ENCODE measurements at places on chromosomes 16 and 17.

DNA sequence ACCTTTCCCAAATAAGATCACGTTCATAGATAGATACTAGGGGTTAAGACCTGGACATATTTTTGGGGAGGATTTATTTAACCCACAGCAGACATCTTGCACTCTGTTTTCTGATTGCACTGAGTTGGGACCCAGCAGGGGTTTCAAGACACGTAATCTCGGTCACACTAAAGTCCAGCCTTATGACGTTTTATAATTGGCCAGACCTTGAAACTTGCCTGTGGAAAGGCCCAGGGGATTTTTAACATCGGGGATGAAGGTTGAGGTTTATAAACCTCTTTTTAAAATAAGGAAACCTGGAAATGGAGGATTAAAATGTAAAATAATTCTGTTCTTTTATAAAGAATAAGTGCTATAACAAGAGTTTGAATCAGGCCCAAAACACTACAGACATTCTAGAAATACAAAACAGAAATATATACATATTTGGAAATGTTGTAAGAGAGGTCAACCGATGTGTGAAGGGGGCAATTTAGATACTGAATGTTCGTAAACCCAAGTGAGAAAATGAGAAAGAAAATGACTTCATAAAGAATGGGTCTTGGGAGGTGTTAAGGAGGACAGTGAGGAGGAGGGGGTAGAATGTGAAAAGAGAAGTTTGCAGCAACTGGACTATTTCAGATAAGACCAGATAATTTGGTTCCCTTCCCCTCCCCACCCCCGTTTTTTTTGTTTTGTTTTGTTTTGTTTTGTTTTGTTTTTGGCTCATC is 61.1 kb upstream of the NOL11 start:
- no peak for DNase-seq

GRCh38 chr16:67764158-67764667 is 42.1 kb downstream of the RANBP10 start:
- no peak for DNase-seq

- DNase-seq: no peak
Observed at GRCh38 chr17:80068301-80069222, 32.1 kb downstream of the CCDC40 start.

GRCh38 chr17:81132770-81133723 is 32.3 kb upstream of the PVALEF start:
- no peak for DNase-seq

DNA sequence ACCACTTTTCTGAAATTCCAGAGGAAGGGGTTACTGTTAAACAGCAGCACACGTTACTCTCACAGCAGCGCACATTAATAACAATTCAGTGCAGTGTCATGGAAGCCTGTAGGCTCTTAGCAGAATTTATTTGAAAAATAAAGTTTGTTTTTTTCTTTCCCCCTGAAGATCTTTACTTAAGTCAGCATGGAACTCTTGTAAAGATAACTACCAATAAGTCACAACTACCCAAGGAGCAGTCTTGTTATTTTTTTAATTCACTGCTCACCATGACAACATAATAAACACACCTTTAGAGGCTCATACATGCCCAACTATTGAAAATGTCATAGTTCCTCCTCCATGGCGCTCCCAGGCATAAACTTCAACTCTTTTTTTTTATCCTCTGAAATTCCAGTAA is 31.8 kb upstream of the PSMD7 start:
- no peak for DNase-seq

DNA sequence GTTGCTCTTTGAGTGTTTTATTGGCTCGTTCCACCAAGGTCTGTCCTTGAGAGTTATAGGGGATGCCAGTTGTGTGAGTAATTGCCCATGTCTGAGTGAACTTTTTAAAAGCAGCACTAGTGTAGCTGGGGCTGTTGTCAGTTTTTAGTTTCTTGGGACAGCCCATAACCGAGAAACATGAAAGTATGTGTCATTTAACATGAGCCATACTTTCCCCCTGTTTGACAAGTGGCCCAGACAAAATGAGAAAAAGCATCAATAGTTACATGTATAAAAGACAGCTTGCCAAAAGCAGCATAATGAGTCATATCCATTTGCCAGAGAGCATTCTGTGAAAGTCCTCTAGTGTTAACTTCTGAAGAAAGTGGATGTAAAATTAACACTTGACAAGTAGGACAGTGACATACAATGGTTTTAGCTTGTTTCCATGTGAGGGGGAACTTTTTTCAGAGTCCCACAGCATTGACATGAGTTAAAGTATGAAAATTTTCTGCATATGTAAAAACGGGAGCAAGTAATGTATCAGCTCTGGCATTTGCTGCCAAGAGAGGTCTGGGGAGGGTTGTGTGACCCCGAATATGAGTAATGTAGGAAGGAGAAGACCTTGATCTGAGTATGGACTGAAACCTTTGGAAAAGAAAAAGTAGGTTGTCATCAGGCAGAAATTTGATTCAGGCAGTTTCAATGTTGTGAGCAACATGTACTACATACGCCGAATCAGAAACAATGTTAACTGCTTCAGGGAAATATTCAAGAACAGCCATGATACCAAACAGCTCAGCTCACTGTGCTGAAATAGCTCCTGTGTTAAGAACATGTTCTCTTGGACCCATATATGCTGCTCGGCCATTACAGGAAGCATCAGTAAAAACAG is 56.8 kb upstream of the ARL4D start:
- no peak for DNase-seq

DNA sequence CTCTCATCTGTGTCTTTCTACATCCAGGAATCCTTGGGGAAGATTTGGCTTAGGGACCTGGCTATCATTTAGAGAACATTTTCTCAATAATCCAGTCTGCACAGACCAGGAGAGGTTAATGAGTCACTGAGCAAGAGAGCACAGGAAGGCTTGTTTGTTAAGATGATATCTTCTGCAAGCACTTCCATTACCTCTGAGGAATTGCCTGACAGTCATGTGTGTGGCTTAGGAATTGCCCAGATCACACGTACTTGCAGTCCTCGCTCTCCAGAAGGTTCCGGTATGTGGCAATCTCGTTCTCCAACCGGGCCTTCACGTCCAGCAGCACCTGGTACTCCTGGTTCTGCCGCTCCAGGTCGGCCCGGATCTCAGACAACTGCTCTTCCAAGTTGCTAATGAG is 3.3 kb downstream of the KRT37 start:
- no peak for DNase-seq

- DNase-seq: no peak
Observed at GRCh38 chr16:2152695-2153506, 2.7 kb upstream of the TRAF7 start.

DNA sequence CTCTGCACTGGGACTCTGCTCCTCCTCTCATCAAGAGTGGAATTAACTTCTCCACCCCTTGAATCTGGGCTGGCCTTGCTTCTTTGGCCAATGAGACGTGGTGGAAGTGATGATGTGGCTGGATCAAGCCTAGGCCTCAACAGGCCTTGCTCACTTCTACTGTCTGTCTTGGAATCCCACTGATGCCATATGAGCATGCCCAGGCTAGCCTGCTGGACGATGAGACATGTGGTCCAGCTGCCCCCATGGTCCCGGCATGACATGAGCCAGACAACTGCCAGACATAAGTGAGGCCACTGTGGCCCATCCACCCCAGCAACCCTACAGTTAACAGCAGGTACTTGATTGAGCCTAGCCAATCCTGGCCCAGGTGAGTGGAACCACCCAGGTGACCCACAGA is 18.7 kb downstream of the VAC14 start:
- no peak for DNase-seq

- no peak for DNase-seq
Observed at GRCh38 chr16:23182679-23183542, at the start of gene SCNN1G. Gene SCNN1G, plus strand, starts transcription at chr16:23182745. Its CDS starts 3,527 bp downstream, at chr16:23186272.

DNA sequence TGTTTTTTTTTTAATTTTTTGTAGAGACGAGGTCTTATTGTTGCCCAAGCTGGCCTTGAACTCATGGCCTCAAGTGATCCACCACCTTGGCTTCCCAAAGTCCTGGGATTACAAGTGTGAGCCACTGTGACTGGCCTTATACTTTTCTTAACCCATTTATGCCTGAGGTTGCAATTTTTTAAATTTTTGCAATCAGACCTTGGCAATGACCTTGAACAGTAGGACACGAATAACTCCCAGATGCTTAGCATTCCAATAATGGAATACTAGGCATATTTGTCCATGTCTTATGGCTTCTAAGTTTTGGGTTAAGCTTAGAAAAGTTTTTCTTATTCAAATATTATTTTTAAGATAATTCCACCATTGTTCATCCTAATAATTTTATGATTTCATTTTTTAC is 28.3 kb upstream of the TMEM97 start:
- no peak for DNase-seq

- DNase-seq: no peak
Observed at GRCh38 chr16:49100366-49100765, 181.3 kb downstream of the CBLN1 start.

DNA sequence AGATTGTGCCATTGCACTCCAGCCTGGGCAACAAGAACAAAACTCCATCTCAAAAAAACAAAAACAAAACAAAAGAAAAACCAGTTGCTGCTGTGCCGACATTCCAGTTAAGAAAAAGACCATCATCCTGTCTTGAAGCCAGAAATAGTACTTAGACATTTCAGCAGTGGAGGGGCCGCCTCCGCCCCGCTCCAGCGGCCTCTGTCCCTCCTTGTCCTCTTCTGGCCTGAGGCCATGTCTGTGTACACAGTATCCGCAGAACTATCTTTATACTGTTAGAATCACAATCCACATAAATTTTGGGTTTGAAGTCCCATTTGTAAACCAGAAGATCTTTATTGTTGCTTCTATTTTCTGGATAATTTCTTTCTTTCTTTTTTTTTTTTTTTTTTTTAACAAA is 24.9 kb downstream of the ZC3H18 start:
- DNase-seq: no peak

GRCh38 chr16:47258874-47259461 is 115.2 kb upstream of the NETO2 start:
- no peak for DNase-seq

- DNase-seq: no peak
Observed at GRCh38 chr17:66383333-66383732, 80.9 kb downstream of the PRKCA start.

DNA sequence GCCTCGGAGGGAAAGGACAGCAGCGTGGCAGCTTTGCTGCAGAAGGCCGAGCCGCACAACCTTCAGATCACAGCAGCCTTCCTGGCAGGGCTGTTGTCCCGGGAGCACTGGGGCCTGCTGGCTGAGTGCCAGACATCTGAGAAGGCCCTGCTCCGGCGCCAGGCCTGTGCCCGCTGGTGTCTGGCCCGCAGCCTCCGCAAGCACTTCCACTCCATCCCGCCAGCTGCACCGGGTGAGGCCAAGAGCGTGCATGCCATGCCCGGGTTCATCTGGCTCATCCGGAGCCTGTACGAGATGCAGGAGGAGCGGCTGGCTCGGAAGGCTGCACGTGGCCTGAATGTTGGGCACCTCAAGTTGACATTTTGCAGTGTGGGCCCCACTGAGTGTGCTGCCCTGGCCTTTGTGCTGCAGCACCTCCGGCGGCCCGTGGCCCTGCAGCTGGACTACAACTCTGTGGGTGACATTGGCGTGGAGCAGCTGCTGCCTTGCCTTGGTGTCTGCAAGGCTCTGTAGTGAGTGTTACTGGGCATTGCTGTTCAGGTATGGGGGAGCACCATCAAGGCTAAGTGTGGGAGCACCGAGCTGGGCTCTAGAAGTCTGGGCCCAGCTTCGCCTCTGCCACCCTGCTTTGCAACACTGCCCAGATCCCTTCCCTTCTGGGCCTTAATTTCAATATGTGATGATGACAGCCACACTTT is 18.6 kb downstream of the NOD2 start:
- no peak for DNase-seq

DNA sequence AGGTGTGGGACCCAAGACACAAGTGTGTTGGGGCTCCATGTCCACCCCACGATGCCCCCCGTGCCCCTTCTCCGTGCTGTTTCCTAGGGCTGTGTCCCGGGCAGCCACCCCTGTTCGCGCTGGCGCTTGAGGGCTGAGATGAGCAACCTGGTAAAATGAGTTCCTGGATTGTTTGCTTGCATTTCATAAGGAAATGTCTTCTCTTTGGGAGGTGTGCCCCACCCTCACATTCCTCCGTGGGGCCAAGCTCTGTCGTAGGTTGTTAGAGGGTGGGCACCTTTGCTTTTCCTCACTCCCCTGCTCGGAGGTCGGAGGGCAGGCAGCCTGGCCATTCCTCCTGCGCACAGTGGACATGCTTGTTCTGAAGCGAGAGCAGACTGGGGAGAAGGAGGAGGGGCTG is 171.3 kb upstream of the CHMP6 start:
- no peak for DNase-seq

DNA sequence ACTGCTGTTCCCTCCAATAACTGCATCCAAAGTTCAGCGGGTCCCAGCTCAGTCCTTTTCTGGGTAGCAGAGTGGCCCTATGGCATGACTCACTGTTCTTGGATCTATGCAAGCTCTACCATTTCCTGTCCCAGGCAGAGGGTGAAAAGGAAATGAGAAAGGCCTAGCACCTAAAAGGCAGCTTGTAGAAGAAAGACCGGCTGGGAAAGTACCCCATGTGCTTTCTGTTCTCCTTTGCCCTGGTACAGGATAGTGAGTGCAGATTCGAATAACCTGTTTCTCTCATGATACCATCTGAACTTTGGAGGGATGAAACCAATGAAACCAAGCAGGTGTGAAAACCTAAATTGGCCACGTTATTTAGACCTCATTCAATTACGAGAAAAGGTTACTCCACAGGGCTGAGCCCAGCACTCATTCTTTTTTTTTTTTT is 12.7 kb upstream of the HASPIN start:
- no peak for DNase-seq

DNA sequence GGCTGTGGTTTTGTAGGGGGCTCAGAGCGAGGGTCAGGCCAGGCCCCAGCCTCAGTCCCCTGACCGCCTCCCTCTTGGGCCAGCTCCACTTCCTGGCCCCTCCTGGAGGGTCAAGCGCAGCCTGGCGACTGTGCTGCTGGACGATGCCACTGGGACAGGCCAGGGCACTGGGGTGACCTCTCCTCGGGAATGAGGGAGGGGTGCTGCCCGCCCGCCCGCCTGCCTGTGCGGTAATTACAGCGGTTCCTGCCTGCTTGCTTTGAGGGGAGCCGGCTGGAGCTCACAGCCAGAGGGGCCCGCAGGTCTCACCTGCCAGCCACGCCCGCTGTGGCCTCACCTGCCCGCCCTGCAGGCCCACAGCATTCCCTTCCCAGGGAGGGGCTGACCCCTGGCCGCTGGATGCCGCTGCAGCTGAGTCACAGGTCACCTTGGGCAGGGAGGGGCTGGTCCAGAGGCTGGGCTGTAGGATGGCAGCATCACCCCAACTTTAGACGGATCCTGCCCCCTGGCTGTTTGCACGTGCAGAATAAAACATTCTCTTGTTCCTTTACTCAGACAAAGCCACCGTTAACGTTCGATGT is 76.7 kb upstream of the CBX4 start:
- no peak for DNase-seq
